T-helper 9 cell (primary cell): ENCODE measurements at places on chromosomes 16 and 17.

- DNase-seq: peak; percentile 58
Measured at GRCh38 chr16:70454222-70455034, at the start of gene FCSK. FCSK (plus strand) TSS chr16:70454595; CDS start chr16:70463191, 8,596 bp downstream.

DNA sequence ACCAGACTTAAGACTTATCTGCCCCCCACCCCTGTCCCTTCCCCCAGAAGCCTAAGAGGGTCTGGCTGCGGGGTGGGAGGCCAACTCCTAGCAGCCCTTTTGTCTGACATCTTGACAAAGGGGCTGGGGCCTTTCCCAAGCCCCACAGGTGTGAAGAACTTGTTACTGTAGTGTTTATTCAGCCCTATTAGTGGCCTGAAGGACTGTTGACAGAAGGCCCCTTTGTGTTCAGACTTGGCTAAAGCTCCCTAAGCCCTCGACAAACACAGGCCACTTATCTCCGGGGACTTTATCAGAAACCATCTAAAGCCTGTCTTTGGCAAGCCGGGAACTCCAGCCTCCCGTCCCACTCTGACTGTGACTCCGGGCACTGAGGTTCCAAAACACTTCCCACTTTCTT, 129.8 kb downstream of the NTN1 start:
- no peak for DNase-seq

DNA sequence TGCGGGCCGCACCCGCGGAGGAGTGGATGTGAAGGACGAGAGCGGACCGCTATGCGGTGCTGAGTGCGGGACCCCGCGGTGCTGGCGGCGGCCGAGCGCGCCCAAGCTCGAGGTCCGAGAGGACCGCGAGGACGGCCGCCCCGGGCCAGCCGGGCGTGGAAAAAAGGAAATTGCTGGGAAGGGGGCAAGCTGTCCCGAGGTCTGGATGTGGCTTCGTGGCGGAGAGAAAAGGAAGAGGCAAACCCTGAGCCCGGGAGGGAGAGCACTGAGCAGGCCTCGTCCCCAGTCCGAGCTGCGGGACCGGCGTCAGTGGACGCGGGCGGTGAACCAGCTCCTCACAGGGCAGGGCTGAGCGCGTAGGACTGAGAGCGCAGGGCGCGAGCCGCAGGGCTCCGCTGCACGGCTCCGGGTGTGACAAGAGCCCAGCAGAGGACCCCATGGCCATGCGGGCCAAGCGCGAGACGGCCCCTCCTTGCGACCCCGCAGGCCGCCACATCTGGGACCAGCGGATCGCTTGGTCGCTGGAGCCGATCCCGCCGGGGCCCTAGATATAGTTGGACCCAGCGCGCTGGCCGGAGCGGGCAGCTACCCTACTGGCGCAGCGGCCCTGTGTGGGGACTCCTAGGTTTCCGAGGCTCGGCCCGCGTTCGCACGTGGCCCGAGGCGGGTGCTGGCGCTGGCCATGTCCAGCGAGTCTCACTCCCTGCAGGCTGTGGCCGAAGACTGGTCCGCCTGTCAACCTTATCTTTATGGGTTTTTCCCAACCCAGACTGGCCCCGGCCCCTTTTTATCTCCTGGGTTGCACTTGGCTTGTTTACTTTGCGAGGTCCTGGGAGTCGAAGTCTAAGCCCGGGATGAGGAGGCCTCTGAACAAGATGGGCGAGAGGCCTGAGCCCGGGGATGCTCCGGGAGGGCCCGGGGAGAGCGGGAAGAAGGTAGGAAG, 2.4 kb downstream of the TBX4 start:
- DNase-seq: no peak

- no peak for DNase-seq
Measured at GRCh38 chr17:77160875-77161530, 20.2 kb downstream of the SEC14L1 start.

DNA sequence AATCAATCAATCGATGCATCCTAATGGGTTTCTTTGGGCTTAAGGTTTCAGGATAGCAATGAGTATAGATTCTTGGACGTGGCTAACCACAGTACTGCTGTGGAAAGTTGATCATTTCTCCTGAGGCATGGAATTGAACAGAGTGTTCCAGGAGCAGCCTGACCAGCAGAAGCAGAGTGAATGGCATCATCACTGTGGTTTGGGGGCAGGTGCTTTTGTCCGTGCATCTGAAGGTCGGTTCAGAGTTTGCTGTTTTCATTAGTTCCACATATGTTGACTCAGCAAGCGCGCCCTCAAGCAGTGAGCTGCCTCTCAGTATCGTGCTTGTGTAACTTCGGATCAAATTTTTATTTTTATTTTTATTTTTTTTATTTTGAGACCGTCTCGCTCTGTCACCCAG, 24.9 kb downstream of the KIAA0513 start:
- DNase-seq: no peak

GRCh38 chr17:79667746-79668145, 56.9 kb upstream of the RBFOX3 start:
- no peak for DNase-seq

- no peak for DNase-seq
Measured at GRCh38 chr16:89094252-89094879, 714 bp downstream of the ACSF3 start.

DNA sequence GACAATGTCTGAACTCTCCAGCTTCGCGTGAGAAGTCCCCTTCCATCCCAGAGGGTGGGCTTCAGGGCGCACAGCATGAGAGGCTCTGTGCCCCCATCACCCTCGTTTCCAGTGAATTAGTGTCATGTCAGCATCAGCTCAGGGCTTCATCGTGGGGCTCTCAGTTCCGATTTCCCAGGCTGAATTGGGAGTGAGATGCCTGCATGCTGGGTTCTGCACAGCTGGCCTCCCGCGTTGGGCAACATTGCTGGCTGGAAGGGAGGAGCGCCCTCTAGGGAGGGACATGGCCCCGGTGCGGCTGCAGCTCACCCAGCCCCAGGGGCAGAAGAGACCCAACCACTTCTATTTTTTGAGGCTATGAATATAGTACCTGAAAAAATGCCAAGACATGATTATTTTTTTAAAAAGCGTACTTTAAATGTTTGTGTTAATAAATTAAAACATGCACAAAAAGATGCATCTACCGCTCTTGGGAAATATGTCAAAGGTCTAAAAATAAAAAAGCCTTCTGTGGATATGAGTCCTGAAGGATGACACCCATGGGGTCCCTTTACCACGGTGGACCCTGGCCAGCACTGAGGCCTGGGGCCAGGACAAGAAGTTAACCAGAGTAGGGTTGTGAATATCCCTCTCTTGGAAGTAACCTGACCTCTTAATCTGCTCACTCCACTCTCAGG, 10.5 kb upstream of the ITGAD start:
- DNase-seq: peak; percentile 26

DNA sequence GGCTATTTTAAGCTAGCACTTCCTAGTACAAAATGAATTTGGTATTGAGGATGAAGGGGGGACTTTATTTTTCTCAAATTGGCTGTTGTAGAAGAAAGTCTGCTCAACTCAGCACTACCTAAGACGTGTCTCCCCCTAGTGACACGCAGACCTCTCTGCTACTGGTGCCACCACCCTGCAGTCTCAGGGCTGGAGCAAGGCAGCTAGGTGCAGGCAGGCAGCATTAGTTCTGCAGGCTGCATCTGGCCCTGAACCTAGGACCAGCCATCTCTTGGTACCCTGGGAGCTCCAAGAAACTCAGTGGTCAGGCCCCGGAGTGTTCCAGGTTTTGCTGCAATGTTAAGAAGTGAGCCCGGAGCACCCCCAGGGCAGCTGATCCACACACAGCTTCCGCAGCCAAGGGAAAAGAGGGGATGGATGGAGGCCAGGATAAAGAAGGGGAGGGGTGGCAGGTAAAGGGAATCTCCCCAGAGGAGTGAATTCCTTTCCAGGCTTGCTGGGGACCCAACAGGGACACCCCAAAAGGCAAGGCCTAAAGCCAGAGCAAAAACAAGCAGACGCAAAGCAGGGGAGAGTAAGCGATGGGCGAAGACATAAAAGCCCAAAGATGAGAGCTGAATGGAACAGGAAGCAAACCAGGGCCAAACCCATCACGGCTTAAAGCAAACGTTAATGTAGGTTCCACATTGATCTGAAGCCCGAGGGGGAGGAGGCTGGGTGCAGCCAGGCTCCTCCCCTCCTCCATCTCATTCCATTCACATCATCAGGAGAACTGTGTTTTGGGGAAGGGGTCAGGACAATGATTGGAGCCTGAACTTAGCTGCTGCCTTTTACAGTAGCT, 200.5 kb downstream of the ZFHX3 start:
- DNase-seq: no peak

DNA sequence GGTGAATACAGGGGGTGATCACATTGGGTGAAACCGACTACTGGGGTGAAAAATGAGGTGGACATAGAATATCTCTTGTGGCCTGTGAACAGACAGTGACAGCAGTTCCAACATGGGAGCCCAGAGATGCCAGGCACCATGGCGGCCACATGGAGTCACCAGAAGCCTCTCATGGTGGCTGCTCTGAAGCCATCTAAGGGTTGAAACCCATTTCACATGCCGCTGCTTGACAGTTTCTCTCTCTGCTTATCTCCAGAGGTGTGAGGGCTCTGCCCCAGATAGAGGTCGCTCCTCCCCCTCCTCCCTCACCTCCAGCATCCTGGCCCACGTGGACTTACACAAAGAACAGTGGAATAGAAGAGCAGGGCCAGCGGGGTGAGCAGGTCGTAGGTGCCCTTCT, 37.9 kb upstream of the PIK3R6 start:
- DNase-seq: no peak

- DNase-seq: no peak
Measured at GRCh38 chr16:14007450-14007849, 63.7 kb upstream of the MRTFB start.

- DNase-seq: no peak
Measured at GRCh38 chr17:47873200-47874090, 22.5 kb upstream of the SP6 start.
